ENCODE measurements at places on chromosomes 13 and 19. TPM values are rescaled to one million over a fixed set of nuclear protein-coding genes. Genes with fewer than 3 reads are reported as not detected.

DNA sequence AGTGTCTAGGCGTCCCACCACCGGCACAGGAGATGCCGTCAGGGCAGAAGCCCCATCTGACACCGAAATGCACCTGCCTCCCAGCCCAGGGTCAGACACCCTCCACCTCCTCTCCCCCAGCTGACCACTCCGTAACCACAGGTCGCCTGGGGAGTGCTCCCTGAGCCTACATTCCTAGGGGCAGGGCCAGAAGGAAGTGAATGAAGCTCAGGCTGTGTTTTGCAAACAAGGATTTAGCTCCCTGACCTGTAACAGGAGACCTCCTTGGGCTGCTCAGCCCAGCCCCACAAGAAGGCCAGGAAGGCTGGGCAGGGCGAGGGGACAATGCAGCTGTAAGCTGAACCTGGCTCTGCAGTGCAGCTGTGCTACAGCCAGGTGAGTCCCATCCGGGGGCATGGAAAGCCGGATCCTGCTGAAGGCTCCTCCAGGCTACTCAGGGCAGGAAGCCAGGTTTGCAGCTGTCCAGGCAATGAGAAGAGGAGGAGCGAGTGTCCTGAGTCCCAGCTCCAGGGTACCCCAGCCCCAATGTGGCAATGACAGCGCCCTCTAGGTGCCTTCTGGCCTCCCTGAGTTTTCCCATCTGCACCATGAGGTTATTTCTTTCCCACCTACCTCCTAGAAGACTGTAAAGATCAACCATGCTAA, 42.1 kb downstream of the RHPN2 start:
- no peaks in the 10 kb centered on the region for H3K4me1 ChIP-seq
- DNase-seq, result no peak
- no peaks in the 10 kb centered on the region for H3K27me3 ChIP-seq

- no peaks in the 10 kb centered on the region for H3K4me1 ChIP-seq
- no peak for DNase-seq
- no peak overlapping the region for H3K27ac ChIP-seq
- H3K36me3 ChIP-seq, result no peaks in the 10 kb centered on the region
- no peak overlapping the region for H3K4me3 ChIP-seq
These were observed 16.3 kb downstream of the LEUTX start for GRCh38 chr19:39795001-39795400.

DNA sequence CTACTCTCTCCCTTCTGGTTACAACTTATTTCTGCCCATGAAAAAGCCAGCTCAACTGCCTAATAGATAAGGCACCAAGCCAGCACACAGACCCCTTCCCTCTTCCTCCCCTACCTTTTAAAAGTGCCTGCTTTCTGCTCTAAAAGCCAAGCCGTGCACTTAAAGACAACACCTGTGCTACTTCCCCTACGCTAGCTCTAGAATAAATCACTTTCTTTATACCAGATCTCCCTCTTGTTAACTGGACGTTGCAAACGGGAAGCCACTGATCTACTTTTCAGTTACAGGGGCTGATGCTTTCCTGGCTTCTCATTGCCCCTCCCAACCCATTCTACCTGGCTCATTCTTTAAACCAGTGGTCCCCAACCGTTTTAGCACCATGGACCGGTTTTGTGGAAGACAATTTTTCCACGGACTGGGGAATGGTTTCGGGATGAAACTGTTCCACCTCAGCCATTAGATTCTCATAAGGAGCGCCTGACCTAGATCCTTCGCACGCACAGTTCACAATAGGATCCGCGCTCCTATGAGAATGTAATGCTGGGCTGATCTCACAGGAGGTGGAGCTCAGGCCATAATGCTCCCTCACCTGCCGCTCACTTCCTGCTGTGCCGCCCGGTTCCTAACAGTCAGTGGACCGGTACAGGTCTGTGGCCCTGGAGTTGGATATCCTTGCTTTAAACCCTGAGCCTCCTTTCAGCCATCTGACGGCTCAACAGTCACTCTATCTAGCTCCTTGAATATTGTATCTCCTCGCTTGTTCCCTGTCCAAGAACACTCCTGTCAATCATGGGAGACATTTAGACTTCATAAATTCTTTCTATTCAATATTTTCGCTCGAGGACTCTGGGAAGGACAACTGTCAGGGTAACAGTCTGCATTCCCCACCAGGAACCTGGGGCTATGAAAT, 841 bp upstream of the ZNF223 start:
- peak overlapping the region; percentile 53 for H3K27ac ChIP-seq
- no peaks in the 10 kb centered on the region for H3K36me3 ChIP-seq
- no peaks in the 10 kb centered on the region for H3K4me1 ChIP-seq

- no peaks in the 10 kb centered on the region for H3K27me3 ChIP-seq
- no peak overlapping the region for H3K4me3 ChIP-seq
- peaks cover 25% of the 10 kb centered on the region for H3K4me1 ChIP-seq
- H3K27ac ChIP-seq, result no peak overlapping the region
- DNase-seq, result no peak
- no peaks in the 10 kb centered on the region for H3K36me3 ChIP-seq
These were observed 4.8 kb downstream of the C19orf25 start for GRCh38 chr19:1474011-1474764.

DNA sequence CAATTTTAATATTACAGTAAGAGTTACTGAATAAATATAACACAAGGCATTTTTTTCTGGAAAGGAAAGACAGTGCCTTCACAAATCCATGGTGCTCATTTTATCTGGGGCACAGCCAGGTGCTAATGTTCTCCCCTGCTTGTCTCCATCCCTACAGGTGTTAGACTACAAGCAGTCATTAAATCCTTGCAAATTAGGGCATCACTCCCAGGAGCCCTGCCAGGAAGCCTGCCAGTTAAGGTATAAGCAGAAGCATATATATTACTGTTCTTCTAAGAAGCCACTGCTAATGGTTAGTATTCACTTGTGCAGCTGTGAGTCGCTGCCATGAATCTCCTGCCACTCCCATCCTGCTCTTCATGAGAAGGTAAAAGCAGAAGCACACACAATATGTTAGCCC, 149.7 kb downstream of the OXGR1 start:
- no peak for DNase-seq
- no peaks in the 10 kb centered on the region for H3K36me3 ChIP-seq
- no peaks in the 10 kb centered on the region for H3K4me1 ChIP-seq
- H3K27me3 ChIP-seq, result no peaks in the 10 kb centered on the region
- H3K4me3 ChIP-seq, result no peak overlapping the region

DNA sequence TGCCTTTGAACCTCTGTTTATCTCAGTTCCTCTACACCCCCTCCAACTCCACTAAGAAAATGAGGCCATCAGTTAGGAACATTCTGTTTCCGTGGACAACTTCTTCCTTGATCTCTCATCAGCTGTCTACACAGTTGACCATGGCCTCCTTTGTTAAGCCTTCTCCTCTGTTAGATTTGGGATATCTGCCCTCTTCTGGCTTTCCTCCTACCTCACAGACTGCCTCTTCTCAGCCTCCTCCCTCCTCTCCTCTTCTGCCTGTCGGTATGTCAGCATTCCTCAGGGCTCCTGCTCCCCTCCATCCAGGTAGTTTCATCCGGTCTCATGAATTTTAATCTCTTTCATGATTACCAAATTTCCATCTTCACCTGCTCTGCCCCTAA, 454.9 kb downstream of the FOXO1 start:
- no peak for DNase-seq
- peaks cover 25% of the 10 kb centered on the region for H3K4me1 ChIP-seq
- no peaks in the 10 kb centered on the region for H3K36me3 ChIP-seq
- no peak overlapping the region for H3K4me3 ChIP-seq
- H3K27ac ChIP-seq, result no peak overlapping the region

GRCh38 chr13:49436890-49437289, 7.0 kb downstream of the CAB39L start:
- no peaks in the 10 kb centered on the region for H3K4me1 ChIP-seq
- peak; percentile 15 for DNase-seq
- H3K4me3 ChIP-seq, result no peak overlapping the region
- H3K36me3 ChIP-seq, result no peaks in the 10 kb centered on the region

DNA sequence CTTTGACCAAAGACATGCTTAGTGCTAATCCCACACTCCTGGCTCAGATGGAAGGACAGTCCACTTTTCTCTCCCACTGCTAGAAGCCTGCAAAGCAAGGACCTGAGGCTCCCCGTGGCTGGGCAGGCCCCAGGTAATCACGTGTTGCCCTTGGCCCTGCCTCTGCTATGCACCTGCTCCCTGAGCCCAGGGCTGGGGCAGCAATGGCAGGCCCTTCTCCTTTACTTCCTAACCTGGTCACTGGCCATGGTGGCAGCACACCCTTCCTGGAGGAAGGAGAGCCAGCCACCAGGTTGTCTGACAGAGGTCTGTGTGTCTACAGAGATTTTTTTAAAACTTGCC, 27.9 kb upstream of the ZNF492 start:
- H3K36me3 ChIP-seq, result no peaks in the 10 kb centered on the region
- H3K4me3 ChIP-seq, result no peak overlapping the region
- no peaks in the 10 kb centered on the region for H3K27me3 ChIP-seq
- H3K27ac ChIP-seq, result no peak overlapping the region

The CYP4F11 gene
- total RNA-seq, result not detected

The S1PR2 gene
- total RNA-seq, result 7.4 TPM

The CEACAM8 gene
- total RNA-seq, result not detected

The ZNF177 gene
- total RNA-seq, result 1.6 TPM
